ENCODE measurements at places on chromosomes 4 and X.

GRCh38 chrX:99705701-99706100 lies 704.4 kb downstream of the PCDH19 start:
- no peak for DNase-seq

- no peak for DNase-seq
Observed at GRCh38 chr4:183158062-183158461, 59.0 kb downstream of the WWC2 start.

DNA sequence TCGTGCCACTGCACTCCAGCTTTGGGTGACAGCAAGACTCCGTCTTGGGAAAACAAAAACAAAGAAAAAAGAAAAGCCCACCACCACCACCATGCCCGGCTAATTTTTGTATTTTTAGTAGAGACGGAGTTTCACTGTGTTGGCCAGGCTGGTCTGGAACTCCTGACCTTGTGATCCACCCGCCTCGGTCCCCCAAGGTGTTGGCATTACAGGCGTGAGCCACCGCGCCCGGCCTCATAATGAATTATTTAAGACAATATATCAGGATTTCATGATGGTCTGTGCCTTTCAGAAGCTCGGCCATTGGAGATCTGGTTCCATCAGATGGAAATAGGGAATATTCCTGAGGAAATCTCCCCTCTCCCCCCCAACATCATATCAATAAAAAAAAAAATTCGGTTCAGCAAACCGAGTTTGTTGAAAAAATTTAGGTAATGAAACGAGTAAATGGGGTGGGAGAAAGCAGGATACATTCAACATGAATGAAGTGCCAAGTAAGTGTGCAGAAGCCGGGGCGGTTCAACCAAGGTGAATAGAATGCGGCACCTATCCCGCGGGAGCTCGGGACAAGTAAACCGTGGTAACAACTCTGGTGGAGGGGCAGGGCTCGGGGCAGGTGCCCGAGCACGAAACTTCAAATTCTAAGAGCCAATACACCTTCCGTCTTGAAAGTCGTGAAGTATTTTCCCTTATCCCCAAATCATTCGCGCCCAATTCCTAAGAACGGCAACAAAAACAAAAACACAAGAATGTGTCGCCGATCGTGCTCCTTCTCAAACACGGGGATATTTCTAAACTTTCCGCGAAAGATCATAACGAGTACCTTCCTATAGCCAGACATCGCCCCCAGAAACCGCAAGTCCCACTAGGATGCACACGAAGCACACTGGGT lies 773 bp upstream of the TXLNG start:
- peak; percentile 78 for DNase-seq

DNA sequence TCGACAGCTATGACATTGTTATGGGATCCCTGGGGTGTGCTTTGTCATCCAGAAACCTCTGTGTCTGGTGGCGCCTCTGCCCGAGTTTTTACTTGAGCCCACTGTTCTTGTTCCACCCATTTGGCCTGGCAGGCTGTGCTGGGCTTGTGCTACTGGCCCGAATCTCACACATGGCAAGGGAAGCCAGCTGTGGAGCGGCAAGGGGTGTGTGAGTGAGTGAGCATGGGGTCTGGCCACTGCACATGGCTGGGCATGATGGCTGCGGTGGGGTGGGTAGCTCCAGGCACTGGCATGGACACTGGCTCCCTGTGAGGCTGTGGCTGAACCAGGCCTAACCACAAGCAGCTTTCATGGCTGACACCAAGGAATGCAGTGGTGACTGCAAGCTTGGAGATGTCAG lies 89.2 kb downstream of the DACH2 start:
- no peak for DNase-seq

GRCh38 chr4:178415925-178416324 lies 973.7 kb upstream of the AGA start:
- no peak for DNase-seq

DNA sequence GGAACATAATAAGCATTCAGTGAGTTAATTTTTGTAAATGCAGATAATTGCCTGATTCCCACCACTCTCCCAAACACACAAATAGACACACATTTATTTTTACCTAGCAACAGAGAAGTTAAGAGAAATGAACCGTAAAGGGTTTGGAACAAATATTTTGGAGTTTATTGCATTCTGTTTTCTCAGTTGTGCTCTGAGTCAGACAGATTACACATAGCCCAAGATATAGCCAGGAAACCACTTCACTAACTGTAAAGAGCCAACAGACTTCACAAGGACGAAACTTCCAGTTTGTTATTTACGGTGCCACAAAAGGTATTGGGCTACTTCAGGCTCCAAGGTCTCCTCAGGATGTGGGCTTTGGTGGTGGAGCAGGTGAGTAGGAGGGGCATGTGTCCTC lies 217.0 kb downstream of the BMPR1B start:
- DNase-seq: no peak

DNA sequence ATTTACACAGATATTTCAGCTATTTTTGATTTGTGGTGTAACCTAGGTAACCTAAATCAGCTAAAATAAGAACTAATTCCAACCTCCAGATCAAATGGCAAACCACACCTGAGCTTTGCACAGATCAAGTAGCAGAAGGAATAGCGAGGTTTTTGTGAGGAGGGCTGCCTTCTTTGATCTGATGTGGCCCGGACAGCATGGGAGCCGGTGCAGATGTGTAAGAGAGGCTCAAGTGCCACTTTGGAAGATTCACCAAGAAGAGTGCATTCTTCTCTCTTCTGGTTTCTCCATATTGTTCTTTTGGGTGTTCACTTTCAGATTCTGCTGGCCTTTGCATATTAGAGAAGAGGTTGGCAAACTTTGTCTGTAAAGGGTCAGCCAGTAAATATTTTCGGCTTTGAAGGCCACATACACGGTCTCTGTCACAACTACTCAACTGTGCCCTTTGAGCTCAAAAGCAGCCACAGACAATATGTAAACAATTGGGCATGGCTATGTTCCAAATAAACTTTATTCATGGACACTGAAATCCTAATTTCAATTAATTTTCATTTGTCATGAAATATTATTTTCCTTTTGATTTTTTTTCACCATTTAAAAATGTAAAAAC lies 78.9 kb upstream of the FAM9C start:
- DNase-seq: no peak

GRCh38 chr4:119664168-119664907 lies 35.7 kb upstream of the PDE5A start:
- DNase-seq: no peak

GRCh38 chr4:18512718-18513117 lies 491.2 kb upstream of the LCORL start:
- DNase-seq: no peak

GRCh38 chr4:105149771-105150170 lies 3.1 kb downstream of the TET2 start:
- DNase-seq: no peak

- DNase-seq: no peak
Observed at GRCh38 chrX:11363069-11363594, 69.9 kb downstream of the AMELX start.

DNA sequence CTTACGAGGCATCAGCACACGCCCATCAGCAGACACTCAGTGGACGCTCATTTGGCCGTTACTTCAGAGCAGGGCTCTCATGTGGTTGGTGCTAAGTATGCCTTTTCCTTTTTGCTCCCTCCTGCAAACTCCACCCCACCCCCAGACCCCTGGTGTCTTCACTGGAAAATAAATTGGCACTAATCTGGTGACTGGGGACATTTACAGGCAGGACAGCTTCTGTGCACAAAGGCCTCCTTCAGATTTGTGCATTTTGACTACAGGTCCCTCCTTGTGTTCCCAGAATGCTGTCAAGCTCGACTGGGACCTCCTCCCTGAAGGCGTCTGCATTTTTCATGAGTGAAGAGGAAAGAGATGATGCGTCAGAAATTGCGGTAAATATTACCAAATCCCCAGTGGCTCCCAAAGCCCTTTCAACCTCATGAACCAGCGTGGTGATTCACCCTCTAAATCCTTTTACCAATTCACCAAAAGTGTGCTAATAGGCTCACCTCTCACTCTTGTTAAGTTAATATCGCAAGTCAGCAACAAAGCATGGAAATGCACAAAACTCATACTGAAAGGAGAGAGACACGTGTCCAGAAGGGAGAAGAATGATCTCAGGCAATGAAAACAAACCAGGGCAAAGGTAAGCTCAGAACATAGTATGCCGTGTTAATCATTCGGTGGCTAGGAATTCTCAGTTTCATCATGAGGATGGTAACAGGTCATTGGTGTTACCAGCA lies 119.0 kb downstream of the NKX6-1 start:
- DNase-seq: no peak

DNA sequence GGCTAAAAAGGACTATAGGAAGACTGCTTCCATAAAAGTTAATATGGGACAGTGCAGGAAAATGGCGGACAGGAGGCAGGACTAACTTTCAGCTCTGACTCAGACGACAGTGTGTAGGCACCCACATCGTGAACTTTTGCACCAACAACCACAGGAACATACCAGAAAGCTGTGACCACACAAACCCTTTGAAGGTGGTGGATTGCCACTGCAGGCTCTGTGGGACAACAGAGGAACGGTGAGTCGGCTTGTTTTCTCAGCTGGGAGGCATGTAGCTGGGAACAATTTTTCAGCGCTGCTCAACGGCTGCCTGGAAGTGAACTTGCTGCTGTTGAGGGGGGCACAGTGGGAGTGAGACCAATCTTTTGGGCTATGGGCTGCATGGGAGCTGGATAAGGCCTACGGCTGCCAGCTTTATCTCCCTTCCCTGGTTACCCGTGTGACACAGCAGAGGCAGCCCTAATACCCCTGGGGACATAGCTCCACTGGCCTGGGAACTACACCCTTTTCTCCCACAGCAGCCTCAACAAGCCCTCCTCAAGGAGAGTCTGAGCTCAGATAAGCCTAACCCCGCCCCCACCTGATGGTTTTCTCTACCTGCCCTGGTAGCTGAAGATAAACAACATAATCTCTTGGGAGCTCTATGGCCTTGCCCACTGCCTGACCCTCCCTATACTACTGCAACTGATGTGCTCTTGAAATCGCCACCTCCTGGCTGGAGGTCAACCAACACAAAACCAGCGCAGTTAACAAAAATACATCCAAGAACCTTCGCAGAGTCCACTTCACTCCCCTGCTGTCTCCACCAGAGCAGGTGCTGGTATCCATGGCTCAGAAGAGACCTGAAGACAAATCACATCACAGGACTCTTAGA lies 1537.0 kb downstream of the C4orf33 start:
- no peak for DNase-seq

DNA sequence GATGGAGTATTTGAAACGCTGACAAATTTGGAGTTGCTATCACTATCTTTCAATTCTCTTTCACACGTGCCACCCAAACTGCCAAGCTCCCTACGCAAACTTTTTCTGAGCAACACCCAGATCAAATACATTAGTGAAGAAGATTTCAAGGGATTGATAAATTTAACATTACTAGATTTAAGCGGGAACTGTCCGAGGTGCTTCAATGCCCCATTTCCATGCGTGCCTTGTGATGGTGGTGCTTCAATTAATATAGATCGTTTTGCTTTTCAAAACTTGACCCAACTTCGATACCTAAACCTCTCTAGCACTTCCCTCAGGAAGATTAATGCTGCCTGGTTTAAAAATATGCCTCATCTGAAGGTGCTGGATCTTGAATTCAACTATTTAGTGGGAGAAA lies 13.2 kb downstream of the TLR8 start:
- no peak for DNase-seq

GRCh38 chr4:7657545-7658297 lies 223.0 kb upstream of the PSAPL1 start:
- no peak for DNase-seq

GRCh38 chr4:48645225-48645794 lies 134.8 kb downstream of the FRYL start:
- no peak for DNase-seq

DNA sequence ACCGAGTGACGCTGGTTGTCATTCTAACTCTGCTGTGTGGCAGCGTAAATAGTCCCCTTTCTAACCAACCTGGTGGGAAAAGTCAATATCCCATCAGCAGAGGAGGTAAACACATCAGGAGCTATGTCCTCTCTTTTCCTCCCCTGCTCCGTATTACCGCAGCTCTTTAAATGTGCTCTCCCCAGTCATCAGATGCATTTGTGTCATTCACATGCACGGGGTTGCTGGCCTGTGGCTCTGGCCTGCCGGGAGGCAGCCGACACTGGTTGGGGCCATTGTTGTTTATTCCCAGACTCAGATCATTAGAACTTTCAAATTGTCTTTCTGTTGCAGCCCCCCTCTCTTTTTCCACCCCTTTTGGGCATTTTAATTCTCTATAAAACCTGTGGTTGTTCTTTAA lies 21.9 kb downstream of the ARX start:
- no peak for DNase-seq

DNA sequence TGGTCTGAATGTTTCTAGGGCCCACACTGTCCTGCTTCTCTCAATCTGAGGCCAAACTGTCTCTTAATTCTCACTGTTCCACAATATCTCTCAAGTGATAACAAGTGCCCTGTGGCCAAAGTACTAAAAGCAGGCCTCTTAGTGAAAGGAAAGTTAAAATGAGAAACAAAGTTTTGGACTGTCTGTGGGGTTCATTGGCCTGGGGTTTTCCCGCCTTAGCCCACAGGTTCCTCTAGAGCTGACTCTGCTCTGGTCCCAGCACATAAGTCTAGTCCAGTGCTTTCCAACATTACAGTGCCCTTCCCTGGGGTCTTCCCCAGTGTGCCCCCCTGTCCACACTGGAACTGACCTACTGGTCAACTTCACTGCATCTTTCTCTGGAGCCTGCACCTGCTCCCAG lies 6.3 kb downstream of the MAGEB1 start:
- DNase-seq: no peak

- no peak for DNase-seq
Observed at GRCh38 chr4:160947653-160948052, 1216.1 kb downstream of the FSTL5 start.

GRCh38 chrX:11187001-11187400 lies 75.9 kb downstream of the HCCS start:
- no peak for DNase-seq

DNA sequence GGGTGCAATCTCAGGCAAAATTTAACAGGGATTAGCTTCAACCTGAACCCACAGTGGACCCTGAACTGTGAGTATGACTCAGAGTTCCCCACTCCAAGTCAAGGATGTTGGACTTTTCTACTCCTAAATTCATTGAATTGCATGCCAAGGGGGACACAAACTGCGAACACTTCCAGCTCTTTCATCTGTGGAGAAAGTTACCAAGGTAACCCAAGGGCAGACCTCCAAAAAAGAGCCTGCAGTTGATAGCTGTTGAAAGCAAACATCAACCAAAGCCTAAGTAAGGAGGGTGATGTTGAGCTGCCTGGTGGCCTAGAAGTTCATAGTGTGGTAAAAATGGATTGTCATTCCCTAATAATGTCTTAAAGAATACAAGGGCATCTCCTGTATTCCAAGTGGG lies 1242.9 kb downstream of the C4orf33 start:
- DNase-seq: no peak

DNA sequence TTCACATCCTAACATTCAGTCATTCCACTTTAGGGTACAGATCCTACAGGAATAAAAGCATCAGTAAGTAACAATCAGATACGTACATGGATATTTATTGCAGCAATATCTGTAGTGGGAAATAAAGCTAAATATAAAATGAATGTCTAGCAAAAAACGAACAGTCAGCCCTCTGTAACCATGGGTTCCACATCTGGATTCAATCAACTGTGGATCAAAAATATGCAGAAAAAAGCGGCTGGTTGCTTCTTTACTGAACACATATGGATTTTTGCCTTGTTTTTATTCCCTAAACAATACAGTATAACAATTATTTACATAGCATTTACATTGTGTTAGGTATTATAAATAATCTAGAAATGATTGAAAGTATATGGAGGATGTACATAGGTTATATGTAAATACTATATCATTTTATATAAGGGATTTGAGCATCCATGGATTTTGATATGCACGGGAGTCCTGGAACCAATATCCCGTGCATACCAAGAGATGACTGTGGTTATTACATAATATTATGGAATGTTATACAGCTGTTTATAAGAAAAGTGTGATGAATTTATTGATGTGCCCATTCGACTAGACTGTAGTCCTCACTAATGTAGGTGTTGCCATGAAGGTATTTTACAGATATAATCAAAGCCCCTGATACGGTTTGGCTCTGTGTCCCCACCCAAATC lies 132.8 kb downstream of the ARHGEF9 start:
- no peak for DNase-seq

Measured in coronary artery (tissue), 2 donors.